ENCODE measurements at places on chromosomes 6 and 20.

- peak; percentile 40 for DNase-seq
Measured at GRCh38 chr6:7912736-7913517, 2.3 kb upstream of the TXNDC5 start.

DNA sequence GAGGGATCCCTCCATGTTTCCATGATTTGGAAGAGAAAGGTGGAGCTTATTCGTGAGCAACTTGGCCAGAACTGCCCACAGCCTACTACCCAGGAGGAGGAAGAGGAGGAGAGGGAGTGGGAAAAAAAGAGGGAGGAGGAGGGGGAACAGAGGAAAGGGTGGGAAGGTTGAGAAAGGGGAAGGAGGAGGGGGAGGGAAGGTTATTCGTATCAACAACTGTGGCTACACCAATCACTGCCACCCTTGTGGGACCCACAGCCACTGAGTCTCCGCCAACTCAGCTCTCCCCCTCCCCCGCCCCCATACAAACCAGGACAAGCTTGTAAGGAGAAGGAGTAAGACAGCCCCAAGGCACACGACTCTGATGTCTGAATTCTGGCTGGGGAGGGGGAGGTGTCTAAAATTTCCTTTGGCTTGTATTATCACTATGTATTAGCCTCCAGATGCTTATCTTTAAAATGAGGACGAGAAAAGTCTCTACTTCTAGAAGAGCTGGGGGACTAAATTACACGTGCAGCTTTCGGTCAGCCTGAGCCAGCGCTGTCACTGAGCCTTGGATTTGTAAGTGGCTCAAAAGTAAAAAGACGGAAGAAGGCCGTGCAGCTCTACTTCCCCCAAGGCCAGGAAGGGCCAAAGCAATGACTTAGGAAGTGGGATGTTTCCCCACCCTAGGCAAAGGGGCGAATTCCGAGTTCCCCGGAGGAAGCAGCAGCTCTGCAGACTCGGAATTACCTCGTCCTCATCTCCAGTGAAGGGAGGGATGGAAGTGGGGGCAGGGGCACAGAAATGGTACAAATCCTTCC, 1.0 kb downstream of the FKBP1A start:
- no peak for DNase-seq

GRCh38 chr6:154071711-154072110, 32.7 kb downstream of the OPRM1 start:
- no peak for DNase-seq

DNA sequence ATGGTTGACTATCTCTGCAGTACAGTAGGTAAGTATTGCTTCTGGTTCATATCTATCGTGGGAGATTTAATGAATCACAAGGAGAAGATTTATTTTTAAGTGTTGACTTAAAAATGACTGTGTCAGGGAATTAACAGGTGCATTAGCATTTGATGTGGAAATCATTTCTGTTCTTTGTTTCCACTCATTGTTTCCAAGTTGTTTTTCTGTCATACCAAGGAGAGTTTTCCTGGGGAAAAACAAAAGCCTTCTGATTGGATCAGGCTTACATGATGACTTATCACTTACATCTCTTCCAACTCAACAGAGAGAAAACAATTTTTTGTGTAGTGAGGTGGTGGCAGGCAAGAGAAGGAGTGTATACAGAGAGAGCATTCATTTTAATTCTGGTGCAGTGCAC, 686.4 kb downstream of the HTR1B start:
- DNase-seq: no peak

- no peak for DNase-seq
Measured at GRCh38 chr6:160260367-160260766, 1.7 kb upstream of the SLC22A2 start.

GRCh38 chr20:25033265-25033923, 24.5 kb downstream of the ACSS1 start:
- DNase-seq: no peak

- no peak for DNase-seq
Measured at GRCh38 chr6:157906537-157907061, 75.1 kb upstream of the SYNJ2 start.

DNA sequence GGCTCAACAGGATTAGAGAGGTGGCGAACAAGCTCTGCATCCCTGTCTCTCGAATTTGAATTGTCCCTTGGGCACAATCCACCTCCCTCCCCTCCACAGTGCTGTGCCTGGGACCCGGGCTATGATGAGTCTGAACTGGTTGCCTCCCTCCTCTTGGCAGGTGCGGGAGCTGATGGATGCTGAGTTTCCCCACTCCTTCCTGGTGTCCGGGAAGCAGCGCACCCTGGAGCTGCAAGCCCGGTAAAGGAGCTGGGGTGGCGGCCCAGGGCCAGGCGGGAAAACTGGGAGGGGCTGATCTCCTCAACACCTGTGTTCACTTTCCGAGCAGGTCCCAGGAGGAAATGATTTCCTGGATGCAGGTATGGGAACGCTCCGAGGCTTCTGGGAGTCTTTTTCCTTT, 14.9 kb downstream of the FGD2 start:
- no peak for DNase-seq

GRCh38 chr6:1605893-1606779, 3.6 kb upstream of the FOXC1 start:
- peak; percentile 49 for DNase-seq

DNA sequence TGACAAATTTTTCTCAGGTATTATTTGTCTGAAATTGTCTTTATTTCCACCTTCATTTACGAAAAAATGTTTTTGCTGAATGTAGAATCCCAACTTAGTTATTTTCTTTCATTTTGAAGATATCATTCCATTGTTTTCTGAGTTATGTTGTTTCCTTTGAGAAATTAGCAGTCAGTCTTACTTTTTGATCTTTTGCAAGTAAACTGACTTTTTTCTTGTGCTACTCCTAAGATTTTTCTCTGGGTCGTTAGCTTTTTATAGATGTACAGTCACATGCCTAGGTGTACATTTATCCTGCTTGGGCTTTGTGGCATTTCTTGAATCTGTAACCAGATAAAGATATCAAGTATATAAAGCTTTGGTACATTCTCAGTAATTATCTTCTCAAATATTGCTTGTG, 29.6 kb upstream of the ASIP start:
- no peak for DNase-seq

DNA sequence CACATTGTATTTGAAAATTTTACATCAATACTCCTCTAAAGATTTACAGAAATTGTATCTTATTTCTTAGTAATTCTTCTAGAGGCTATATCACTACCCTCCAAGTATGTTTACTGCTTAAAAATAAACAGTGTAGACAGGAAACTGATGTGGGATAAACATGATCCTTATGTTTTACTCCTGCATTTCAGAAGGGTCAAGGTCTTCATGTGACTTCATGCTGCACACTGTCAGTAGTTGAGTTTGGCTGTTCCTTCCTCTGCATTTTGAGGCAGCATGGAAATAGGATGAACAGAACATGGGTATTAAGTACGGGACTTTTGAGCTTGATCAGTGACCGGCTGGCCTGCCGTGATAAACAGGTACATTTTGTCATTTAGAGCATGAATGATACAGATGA, 179.2 kb upstream of the FERMT1 start:
- no peak for DNase-seq

- no peak for DNase-seq
Measured at GRCh38 chr6:141484711-141485110, 648.0 kb upstream of the GJE1 start.

DNA sequence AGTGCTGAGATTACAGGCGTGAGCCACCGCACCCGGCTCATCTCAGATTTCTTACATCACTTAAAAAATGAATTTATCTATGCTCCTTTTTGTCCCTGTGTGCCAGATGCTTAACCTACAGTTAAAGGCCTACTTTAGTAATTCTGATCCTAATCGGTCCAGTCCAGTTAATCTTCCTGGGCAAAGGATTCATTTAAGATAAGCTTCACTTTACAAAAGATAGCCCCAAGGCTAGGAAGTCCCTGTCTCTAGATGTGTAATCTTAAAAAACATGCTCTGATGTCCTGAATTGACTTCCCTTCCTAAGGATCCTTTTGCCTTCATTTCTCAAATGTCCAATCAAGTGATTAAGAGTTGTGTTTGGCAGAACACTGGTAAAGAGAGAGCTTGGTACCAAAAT, 68.4 kb upstream of the IPCEF1 start:
- no peak for DNase-seq

DNA sequence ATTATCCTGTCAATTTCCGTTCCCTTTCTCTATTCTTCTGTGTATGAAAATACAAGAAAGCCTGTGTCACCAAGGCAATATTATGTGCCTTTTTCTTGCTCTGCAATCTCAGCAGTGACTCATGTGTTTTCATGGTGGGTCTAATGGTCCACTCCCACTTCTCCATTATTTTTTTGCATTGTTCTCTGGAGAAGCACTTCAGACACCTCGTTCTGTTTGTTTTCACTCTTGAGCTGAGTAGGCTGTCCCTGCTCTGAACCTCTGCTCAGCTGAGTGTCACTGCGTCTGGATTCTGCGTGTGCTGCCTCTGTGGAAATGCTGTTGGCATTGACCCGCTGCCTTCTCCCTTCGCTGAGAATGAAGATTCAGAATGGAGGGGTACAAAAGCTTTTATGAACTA, 230.6 kb downstream of the TMEM242 start:
- no peak for DNase-seq

GRCh38 chr6:19041906-19042305, 654.8 kb downstream of the RNF144B start:
- DNase-seq: no peak

DNA sequence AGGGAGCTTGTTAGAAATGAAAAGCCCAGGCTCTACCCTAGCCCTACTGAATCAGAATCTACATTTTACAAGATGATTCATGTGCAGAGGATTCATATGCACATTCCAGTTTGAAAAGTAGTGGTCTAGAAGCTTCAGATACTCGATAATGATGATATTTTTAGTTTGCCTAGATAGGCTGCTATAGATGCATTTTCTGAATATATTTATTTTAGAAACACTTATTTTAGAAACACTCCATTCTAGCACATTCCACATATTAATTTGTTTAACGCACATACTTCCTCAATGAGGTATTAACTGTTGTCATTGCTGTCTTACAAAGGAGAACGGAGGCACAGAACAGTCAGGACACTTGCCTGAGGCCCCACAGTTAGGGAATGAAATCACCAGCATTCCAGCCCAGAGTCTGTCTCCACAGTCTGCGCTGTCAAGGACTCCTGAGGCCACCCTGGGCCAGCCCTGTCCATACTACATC, 64.4 kb downstream of the SNAP25 start:
- DNase-seq: no peak

GRCh38 chr20:40815156-40816038, 126.4 kb upstream of the MAFB start:
- no peak for DNase-seq

GRCh38 chr6:26342106-26343004, 22.6 kb upstream of the BTN3A2 start:
- DNase-seq: no peak

- DNase-seq: no peak
Measured at GRCh38 chr20:35823937-35824336, 52.1 kb downstream of the PHF20 start.

- no peak for DNase-seq
Measured at GRCh38 chr6:52540286-52540902, 36.5 kb downstream of the TRAM2 start.

DNA sequence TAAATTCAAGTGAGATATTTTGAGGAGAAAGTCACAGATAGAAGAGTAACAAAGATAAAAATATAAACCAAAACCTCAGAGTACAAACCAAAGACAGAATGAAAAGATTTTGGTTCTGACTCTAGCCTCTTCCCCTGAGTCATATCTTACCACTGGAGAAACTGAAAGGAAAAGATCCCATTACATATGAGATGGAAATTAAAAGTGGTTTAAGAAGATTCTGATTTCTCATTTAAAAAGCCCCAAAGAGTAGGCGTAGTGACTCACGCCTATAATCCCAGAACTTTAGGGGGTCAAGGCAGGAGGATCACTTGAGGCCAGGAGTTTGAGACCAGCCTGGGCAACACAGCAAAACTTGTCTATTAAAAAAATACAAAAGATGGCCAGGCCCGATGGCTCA, 30.6 kb downstream of the SPINT4 start:
- no peak for DNase-seq

DNA sequence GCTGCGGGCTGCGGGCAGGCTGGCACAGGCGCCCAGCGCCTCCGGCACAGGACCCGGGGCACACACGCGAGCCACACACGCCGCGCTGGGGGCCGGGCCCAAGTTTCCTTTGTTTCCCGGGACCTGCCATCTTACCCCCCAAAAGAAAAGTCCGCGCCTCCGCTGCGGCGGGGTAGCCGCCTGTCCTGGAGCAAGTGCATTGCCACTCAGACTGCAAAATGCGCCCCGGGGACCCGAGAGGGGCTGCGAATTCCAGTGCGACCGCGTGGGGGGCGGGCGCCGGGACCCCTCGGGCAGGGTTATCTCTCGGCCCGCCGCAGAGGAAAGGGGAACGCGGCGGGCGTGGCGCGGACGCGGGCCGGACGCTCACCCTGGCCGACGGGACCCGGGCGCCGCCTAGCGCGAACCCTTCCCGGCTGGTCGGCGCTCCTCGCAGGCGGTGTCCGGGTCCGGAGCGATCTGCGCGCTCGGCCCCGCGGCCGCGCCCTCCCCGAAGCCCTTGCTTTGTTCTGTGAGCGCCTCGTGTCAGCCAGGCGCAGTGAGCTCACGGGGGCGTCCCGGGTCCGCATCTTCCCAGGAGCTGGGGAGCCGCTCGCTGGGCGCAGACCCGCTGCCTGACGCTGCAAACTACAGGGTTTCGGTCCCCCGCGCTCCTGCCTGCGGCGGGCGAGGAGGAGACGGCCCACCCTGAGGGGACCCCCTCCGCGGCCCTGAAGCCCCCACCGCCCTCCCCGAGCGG, 639 bp upstream of the CD24 start:
- DNase-seq: peak; percentile 89

- no peak for DNase-seq
Measured at GRCh38 chr20:50251383-50251748, 60.7 kb downstream of the CEBPB start.

DNA sequence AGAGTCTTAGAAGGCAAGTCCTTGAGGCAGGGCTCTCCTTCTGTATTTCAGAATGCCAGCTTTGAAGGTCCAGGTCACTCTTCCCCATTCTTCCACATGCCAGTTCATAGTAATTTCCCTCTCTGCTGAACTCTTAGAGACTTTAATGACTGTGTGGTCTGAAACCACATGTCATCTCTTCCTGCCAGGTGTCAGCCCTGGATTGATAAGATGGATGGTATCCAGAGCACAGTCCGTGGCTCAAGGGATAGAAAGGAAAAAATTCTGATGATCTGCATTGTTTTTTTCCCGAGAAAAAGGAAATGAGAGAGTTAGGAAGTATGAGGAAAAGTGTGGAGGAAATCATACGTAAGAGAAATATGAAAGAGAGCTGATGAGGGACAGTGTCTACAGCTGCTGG, 250.9 kb downstream of the TPBG start:
- no peak for DNase-seq

GRCh38 chr6:36180126-36180525, 16.4 kb upstream of the BRPF3 start:
- no peak for DNase-seq

GRCh38 chr6:150713931-150714330, 114.2 kb downstream of the PLEKHG1 start:
- DNase-seq: no peak

- DNase-seq: no peak
Measured at GRCh38 chr6:26130581-26131249, 43.5 kb downstream of the HFE start.

Data from ecto neural progenitor cell (in vitro differentiated cells).